Kidney glomerular epithelial cell (primary cell): ENCODE measurements at places on chromosomes 12 and 14.

- DNase-seq, result no peak
These were observed 17.7 kb upstream of the TDG start for GRCh38 chr12:103947871-103948555.

DNA sequence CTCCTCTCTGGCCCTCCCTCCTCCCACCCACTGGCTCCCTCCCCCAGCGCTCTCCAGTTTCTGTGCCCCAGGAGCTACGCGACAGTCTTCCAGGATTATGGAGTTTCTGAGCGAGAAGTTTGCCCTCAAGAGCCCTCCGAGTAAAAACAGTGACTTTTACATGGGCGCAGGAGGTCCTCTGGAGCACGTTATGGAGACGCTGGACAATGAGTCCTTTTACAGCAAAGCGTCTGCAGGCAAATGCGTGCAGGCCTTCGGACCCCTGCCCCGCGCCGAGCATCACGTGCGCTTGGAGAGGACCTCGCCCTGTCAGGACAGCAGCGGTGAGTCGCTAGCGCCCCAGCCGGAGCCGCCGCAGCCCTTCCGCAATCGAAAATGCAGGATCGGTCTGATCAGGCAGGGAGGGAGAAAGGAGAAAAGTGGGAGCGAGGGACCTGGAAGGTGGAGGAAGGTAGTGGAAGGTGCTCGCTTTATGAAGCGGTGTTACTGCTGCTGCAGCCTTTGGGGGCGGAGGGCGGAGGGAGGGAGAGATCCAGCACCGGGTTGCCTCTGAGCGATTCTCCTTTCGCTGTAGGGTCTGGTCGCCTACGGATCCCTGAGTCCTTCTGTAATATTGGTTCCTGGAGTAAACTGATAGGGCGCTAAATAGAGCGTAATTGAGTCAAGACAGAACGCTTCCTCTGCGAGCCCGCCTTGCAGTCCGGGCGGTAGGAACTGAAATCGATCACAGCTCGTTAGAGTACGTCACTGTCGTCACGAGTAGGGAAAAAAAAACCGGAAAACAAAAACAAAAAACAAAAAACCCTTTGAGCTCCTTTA, at the start of gene ALX1:
TSS of gene ALX1 (plus strand) at position 56 of the 819 bp plus-strand sequence. CDS start at position 98, 42 bp downstream.
- DNase-seq, result no peak

- DNase-seq, result no peak
These were observed 937.2 kb upstream of the FLRT2 start for GRCh38 chr14:84592770-84593169.

- no peak for DNase-seq
These were observed 141.0 kb upstream of the RMST start for GRCh38 chr12:97321621-97322020.

- no peak for DNase-seq
These were observed 5.4 kb downstream of the SIX6 start for GRCh38 chr14:60514378-60514740.

GRCh38 chr12:25903603-25904245, 54.8 kb upstream of the RASSF8 start:
- DNase-seq, result no peak

GRCh38 chr12:124921200-124922031, 7.0 kb upstream of the UBC start:
- DNase-seq, result no peak

GRCh38 chr12:52434081-52434733, at the start of gene KRT75:
TSS of gene KRT75 (minus strand) at chr12:52434371. CDS start at chr12:52434304, 67 bp downstream.
- no peak for DNase-seq

DNA sequence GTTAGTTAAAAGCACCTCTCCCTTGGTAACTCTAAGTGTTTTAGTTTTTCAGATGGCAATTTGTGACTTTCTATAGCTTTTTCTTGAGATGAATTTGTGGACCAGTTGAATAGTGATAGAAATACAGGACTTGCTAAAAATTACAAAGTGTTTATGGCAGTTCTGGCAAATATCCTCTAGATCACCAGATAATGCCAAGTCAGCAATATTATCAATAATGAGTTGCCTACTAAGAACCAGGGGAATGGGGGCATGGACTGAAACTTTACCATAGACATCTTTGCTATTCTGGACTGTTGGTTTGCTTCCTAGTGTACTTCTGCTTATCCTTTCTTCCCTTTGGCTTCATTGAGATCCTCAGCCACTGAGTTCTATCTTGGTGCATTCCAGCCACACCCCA, 584.2 kb downstream of the DIO2 start:
- no peak for DNase-seq

DNA sequence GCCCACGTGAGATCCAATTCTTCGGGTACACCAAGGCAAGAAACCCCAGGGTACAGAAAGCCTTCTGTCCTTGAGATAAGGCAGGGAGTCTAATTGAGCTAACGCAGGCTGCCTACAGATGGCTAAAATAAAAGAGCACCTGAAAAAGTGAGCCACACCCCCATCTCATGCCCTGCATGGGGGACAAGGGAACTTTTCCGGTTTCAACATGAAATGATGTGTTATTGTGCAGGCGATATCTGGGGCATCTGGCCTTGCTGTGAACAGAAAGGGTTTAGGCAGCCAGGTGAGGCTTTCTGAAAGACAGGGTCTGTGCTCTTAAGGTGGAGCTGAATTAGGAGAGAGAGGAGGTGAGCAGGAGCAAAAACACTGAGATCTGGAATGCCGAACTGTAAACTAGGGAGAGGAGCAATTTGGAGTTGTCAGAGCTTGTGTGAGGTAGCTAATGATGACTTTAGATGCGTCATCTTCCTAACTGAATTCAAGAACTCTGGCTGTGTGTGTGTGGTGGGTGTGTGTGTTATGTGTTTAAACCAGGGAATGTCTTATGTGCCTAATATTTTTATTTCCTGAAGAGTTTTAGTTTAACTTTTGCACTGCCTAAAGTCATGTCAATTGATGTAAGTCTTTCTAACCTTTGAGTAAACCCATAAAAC, 20.1 kb upstream of the LDHB start:
- DNase-seq, result no peak

DNA sequence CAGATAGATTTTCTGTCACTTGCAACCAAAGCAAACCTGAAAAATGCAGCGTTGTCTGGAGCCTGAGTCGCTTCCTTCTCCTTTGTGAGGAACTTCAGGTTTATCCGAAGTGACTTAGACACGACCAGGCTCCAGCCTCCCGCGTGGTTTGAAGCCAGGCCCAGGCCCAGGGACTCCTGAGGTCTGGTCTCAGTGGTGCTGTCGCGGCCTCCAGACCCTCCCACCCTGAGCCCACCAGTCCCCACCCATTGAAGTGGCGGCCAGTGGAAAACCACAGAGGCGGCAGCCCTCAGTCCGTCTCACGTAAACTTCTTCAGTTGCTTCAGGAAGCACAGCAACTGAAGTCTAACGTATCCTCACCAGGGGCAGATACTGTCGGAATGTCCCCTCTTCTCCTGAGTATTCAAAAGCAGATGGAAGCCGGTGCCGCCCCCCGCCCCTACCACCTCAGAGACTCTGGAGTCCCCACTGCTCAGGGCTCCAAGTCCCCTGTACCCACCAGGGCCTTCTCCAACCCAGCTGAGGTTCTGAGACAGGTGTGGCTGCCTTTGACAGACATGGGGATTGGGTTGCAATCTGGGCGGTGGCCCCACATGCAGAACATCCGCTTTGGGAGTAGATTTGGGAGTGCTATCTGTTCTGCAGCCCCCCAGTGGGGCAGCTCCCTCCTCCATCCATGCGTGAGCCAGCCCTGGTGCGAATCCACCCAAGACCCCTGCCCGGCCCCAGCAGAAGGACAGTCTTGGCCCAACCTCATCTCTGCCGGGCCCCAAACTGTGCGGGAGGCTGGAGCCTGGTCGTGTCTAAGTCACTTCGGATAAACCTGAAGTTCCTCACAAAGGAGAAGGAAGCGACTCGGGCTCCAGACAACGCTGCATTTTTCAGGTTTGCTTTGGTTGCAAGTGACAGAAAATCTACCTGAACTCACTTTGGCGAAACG, 26.6 kb upstream of the GALNT9 start:
- DNase-seq, result no peak

GRCh38 chr12:128114485-128114884, 152.5 kb upstream of the TMEM132C start:
- no peak for DNase-seq

DNA sequence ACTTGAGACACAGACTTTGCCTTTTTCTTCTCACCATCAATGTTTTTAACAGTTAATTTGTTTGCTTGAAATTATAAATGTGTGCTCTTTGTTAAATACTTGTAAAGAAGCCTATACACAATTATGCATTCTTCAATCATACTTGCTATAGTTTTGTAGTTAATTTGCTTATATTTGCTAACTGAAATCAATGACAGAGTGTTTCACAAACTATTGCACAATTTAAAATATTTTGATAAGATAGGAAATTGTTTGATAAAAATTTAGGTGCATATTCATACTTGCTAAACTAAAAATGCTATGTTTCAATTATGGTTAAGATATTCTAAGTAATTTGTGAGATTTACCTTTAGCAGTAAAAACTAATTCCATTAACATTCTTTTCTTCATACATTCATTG, 13.7 kb upstream of the OR4K5 start:
- DNase-seq, result no peak

- no peak for DNase-seq
These were observed 251.1 kb upstream of the CAND1 start for GRCh38 chr12:67018105-67018504.

DNA sequence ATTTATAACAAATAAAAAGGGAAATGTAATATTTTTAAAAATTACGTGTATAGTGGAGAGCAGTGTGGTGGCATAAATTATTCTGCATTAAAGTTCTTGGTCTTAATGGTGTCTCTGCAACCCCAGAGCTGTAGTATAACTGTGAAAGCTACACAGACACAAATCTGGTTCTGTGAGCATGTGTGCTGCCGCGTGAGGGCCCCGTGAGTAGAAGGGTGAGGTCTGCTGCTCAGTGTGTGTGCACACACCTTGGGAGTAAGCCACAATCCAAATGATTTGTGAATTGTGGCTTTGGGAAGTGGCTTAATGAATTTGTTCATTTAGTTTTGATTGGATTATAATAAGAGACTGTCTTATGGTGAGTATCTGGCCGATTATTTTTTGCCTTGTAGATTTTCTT, 16.8 kb downstream of the PELI2 start:
- DNase-seq, result no peak

DNA sequence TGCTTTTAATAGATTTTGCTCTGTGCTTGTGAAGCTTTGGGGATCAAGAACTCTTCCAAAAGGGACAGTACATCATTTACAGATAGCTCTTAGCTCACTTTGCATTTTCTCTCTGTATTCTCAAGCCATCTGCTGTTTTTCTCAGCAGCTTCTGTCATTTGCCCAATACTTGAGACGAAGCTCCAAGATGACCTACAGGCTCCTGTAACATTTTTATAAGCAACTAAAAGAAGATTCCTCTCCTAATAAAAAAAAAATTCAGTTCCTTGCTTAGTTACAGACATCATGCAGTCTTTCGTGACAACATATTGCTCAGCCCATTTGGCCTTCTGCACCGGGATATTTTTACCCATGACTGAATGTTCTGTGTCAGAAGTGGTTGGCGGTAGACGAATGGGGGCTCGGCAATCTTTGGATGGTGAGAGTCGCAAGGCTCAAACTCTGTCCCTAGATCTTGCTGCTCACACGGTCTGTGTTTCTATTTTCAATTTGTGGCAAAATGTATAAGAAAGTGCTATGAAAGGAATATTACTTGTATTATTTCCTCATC, 215.6 kb downstream of the FSCB start:
- DNase-seq, result no peak

DNA sequence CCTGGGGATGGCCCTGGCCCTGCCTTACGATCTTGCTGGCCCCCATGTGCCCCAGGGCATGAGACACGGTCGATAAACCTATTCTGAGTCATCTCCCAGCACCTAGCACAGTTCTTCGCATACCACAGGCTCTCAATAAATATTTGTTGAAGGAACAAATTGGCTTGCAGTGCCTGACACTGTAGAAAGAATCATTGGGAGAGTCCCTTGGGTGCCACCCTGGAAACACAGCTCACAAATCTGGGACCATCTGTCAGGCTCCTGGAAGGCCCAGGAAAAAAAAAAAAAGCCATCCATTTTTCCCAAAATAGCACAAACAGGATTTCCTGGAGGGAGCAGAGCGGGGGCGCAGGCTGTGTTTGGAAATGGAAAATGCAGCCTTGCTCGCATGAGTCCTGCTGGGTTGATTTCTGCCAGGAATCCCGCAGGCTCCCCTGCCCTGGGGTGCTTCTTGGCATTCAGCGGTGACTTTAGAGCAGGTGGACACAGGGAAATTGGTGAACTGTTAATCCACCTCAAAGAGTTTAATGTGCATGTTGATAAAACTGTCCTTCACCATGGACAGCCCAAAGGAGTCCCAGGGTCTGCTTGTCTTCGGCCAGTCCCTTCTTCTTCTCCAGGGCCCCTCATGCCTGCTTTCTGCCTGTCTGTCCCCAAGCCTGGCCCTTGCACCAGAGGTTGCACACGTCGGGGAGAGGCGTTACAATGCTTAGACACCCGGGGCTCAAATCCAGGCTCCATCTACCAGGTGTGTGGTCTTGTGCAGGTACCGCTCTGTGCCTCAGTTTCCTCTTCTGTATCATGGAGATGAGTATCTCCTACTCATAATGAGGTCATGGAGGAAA, 106.1 kb upstream of the RFLNA start:
- peak; percentile 86 for DNase-seq

DNA sequence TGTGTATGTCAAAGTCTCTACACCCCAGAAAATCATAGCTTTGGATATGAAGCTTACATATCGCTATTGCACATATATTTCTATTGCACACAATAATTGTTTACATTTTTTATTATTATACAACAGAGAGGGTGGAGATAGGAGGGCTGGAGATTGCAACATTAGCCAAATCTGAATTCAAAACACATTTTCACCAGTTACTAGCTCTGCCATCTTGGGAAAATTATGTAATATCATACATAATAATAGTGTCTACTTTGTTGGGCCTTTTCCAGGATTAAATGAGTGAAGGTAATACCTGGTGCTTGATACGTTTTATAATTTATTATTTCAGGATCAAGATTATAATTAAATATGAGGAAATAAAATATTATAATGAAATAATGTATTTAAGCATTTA, 507.4 kb upstream of the TBX3 start:
- DNase-seq, result no peak

GRCh38 chr12:49357103-49357678, 10.1 kb upstream of the SPATS2 start:
- peak; percentile 50 for DNase-seq

GRCh38 chr12:65602610-65603295, 221.5 kb upstream of the HMGA2 start:
- peak; percentile 92 for DNase-seq

DNA sequence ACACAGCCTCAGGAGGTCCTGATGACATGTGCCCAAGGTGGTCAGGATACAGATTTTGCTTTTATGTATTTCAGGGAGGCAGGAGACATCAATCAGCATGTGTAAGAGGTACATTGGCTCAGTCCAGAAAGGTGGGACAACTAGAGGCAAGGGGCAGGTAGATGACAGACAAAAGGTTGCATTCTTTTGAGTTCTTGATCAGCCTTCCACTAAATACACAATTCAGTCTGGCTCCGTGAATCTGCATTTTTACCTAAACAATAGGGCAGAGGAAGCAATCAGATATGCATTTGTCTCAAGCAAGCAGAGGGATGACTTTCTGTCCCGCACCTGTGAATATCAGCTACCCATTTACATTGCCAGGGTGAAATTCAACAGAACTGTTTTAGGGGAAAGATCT, 178.6 kb downstream of the KSR2 start:
- DNase-seq, result no peak

GRCh38 chr12:103161582-103162362, 204.3 kb downstream of the ASCL1 start:
- DNase-seq, result no peak

GRCh38 chr12:6953442-6954315, 2.5 kb downstream of the PTPN6 start:
- no peak for DNase-seq
